ENCODE measurements at places on chromosomes 6 and 20.

GRCh38 chr6:129748212-129748900 is 38.4 kb upstream of the ARHGAP18 start:
- peak; percentile 65 for DNase-seq

DNA sequence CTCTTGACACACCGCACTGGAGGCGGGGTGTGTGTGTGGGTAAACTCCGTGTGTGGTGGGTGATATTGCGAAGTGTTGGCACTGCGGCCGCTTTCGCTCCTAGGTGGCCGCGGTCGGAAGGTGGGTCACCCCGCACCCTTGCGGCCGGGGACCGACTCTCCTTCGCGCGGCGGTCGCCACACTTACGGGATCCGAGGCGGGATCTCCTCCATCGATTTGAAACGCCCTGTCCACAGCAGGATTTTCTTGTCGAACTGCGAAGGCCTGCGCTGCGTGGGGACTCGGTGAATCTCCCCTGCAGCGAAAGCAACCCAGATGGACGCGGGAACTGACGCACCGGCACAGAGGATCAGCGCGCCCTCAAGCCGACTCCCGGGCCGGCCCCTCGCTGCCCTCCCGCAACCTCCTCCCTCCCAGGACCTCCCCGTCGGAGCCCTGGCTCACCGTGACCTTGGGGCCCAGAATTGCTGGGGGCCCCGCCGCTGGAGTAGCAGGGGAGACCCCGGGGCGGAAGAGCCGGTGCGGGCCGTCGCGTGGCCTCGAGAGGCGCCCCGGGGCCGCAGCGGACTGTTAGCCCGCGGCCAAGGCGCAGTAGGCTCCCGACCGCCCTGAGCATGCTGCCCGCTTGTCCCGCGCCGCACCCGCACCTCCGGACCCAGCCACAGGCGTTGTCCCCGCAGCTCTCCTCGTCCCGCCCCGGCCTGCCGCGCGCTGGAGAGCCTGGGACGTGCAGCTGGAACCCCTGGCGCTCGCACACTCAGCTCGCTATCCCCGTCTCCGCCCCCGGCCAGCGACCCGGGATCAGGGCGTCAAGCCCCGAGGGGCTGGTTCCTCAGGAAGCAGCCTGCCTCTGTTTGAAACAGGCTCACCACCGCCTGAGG is at the start of gene FAM162B:
FAM162B (minus strand) TSS at position 759 of the 881 bp plus-strand sequence; CDS start at position 616, 143 bp downstream.
- peak; percentile 73 for DNase-seq

GRCh38 chr6:109891924-109892323 is 86.2 kb upstream of the GPR6 start:
- no peak for DNase-seq

- DNase-seq, result no peak
Observed at GRCh38 chr6:106973836-106974335, 643 bp downstream of the CD24 start.

DNA sequence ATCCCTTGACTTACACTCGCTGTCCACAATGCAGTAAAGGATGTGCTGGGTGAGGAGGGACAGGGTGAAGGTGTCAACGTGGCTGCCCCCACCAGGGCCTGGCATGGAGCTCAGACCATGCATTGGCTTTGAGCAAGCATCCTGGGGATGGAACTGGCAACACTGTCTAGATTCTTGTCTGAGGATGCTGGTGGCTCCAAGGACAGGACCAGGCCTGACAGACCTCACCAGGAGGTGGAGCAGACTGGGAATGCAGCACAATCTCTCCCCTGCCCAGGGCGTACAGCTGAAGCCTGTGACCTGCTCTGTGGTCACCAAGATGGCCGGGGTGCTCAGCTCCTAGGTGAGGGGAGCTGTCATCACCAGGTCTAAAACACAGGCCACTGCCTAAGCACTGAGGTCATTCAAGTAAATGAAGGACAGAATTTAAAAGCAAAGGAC is 50.9 kb downstream of the MYH7B start:
- DNase-seq, result no peak

DNA sequence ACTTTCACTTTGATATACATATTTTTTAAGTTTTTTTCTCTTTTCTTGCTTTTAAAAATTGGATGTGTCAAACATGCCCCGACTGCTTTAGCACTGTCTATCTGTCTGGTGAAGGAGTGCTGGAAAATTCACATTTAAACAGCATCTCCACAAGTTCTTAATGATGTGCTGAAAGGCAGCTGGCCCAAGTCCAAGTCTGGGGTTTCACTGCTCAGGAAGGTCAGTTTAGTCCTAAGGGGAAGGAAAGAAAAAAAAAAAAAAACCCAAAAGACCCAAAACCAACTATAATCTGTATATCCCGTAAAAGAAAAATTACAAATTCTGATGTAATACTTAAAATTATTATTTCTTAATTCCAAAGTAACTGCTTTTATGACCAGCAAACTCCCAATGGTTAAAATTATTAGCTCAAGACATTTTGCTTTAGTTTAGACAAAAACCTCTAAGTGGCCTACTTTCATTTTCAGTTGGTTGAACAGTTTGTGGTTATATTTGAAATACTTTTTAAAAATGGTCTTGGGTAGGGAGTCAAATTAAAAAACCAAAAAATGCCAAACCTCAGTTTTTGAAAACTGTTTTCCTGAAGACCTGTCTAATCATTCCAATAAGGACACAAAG is 79.5 kb upstream of the PREP start:
- peak; percentile 17 for DNase-seq

DNA sequence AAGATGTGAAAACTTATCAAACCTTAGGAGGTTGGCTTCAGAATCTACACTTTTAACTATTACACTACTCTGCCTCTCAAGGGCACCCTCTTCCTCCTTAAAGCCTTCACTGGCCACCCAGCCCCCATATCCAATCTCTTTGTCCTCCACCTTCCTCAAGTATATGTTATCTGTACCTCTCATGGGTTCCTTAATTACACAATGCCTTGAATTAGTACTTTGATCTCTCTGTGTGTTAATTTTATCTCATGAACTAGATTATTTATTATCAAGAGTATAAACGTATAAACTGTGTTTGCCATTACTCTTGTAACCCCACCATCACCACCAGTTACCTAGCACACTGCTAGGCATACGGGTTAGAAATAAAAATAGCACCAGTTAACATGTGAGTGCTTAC is 83.3 kb downstream of the NCR2 start:
- DNase-seq, result no peak

GRCh38 chr6:49987749-49988148 is 18.3 kb upstream of the DEFB113 start:
- no peak for DNase-seq

DNA sequence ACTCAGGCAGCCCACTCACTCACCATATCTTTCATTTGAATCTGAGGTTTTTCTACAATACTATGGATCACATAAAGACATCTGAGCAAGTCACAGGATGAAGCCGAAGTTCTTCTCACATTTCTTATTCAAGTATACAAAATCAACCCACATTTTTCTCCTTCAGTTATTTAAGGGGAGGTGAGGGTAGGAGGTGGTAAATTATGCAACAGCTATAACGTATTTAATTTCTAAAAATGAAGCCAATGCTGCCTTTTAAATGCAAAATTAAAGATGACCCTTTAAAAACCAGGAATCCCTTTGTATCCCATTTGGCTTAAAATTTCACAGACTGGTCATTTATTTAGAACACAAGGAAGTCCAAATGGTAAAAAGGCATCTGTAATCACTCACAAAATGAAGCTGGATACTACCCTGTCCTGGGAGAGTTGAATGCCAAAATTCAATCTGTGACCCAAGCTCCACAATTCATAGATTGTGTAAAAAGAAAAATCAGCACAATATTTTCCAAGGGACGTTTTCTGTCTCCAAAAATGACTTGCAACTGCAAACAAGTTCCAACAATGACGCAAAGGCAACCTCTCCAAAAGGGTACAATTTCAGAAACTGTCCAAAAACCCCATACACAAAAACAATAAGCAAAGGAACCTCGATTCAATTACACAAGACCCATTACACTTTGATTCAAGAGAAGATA is 48.8 kb downstream of the EPB41L2 start:
- DNase-seq, result no peak

GRCh38 chr6:152232501-152233151 is 404.5 kb downstream of the SYNE1 start:
- peak; percentile 22 for DNase-seq

- no peak for DNase-seq
Observed at GRCh38 chr20:49560186-49560585, 7.8 kb downstream of the PTGIS start.
